ENCODE measurements at places on chromosomes 13 and 19.

- no peak for DNase-seq
Measured at GRCh38 chr13:66068683-66069082, 1161.5 kb downstream of the PCDH9 start.

- DNase-seq: peak; percentile 49
Measured at GRCh38 chr19:5170329-5170745, 170.3 kb downstream of the PTPRS start.

- peak; percentile 66 for DNase-seq
Measured at GRCh38 chr13:72221276-72221962, 354.4 kb upstream of the DACH1 start.

DNA sequence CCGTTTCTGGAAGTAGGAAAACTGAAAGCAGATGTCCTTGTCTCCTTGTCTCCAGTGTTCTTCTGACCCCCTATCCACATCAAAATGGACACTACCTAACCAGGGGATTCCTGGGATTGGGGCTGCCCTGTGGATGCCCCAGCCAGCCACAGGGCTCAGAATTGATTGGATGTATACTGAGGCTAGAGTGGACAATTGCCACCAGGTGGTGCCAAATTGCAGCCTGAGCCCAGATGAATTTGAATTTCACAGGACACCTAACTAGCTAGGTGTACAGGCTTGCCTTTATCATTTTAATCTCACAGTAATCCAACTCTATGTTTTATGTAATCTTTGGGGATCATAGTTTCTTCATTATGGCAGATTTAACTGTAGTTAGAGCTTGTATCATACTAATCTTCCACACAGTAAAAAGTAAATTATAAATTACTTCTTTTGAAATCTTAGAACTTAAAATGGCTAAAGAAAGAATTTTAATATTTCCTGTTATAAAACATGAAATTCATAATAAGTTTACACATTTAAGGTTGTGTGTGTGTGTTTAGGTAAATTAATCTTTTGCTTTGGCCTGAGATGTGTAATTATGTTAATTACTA lies 58.0 kb downstream of the PIBF1 start:
- peak; percentile 67 for DNase-seq

DNA sequence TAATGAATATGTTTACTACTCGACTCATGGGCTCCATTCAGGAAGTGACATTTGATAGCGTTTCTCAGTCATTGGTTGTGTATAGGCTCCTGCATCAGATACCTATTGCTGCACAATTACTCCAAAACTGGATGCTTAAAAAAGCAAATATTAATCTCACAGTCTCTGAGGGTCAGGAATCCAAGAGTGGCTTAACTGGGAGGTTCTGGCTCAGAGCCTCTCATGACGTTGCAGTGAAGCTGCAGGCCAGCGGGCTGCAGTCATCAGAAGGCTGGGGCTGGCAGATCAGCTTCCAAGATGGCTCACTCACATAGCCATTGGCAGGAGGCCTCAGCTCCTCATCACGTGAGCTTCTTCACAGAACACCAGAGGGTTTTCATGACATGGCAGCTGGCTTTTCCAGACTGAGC lies 525.1 kb upstream of the NBEA start:
- DNase-seq: peak; percentile 64

- DNase-seq: peak; percentile 77
Measured at GRCh38 chr19:19488875-19489690, 26.3 kb downstream of the TSSK6 start.

DNA sequence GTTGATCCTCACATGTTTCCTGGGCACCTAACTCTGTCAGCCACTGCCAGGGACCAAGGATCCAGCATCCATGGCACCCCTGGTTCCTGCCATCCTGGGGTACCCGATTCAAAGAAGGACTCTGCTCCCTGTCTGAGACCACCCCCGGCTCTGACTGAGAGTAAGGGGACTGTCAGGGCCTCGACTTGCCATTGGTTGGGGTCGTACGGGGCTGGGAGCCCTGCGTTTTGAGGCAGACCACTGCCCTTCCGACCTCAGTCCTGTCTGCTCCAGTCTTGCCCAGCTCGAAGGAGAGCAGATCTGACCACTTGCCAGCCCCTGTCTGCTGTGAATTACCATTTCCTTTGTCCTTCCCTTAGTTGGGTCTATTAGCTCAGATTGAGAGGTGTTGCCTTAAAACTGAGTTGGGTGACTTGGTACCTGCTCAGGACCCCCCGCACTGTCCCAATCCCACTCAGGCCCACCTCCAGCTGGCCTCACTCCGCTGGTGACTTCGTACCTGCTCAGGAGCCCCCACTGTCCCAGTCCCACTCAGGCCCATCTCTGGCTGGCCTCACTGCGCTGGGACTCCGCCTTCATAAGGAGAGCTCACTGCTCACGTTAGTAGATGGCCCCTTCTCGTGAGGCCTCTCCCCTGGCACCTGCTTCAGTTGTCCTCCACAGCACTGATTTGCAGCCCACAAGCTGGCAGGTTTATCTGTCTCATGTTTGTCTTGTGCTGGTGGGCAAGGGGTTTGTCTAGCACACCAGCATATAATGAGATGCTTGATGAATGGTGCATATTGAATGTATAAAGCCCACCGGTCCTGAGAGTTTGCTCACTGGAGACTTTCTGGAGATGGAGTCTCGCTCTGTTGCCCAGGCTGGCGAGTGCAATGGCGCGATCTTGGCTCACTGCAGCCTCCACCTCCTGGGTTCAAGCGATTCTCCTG lies 3.9 kb downstream of the RPL28 start:
- no peak for DNase-seq

GRCh38 chr13:94112227-94112626 lies 367.3 kb downstream of the DCT start:
- DNase-seq: no peak

DNA sequence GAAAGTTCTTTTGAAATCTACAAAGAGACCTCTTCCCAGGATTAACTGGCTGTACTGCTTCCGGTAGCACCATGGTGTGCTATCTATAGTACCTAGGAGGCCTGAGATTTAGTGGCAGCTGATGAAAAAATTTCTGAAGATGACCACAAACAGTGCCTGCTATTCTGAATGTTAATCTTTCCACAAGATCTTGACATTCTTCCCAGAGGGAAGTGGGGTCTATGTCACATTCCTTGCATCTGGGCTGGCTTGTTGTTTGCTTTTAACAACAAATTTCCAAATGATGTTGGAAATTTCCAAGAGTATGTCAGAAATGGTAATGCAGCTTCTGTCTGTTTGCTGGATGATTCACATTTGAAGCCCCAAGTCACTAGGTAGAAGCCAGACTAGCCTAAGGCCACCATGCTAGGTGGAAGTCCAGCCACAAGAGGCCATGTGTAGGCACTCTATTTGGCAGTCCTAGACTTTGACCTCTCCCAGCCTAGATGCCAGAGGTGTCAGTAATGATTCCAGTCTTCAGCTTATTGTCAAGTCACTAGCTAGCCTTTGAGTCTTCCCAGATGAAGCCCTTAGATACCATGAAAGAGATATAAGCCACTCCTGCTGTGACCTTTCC lies 22.1 kb downstream of the SPART start:
- DNase-seq: no peak

DNA sequence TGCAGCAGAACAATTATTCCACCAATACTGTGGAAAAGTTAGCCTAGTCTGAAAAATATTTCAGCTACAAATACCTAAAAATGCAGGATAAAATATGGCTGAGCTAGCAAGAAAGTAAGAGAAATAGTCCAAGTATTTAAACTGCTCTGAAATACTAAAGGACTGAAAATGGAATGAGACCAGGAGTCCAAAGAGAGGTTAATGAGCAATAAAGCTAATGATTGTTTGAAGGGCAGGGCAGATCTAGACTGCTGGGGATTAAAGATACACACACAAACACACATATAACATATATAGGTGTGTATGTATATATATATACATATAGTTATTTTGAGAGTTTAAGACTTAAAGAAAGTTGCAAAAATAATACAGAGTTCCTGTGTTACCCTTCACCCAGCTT lies 2.6 kb upstream of the CDADC1 start:
- DNase-seq: no peak

- DNase-seq: no peak
Measured at GRCh38 chr13:60282708-60283107, 114.3 kb upstream of the TDRD3 start.

DNA sequence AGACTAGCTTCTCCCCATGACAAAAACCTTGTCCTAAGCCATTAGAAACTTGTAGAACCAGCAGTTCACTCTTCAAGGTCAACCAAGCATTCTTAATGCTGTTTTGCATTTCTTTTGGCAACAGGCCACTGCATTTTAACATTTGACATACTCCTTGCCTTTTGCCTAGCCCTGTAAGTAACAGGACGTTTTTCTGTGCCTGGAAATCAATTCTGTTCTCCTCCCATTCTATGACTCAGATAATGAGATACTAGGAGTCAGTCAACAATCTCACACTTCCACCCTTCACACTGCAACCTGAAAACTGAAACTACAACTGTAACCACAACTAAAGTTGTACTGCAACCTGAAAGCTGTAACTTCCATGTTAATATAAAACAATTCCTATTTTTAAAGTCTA lies 268.7 kb downstream of the MZT1 start:
- no peak for DNase-seq

- no peak for DNase-seq
Measured at GRCh38 chr19:6674868-6675305, 4.9 kb upstream of the TNFSF14 start.

- no peak for DNase-seq
Measured at GRCh38 chr13:113768018-113768905, 9.2 kb downstream of the TMEM255B start.

DNA sequence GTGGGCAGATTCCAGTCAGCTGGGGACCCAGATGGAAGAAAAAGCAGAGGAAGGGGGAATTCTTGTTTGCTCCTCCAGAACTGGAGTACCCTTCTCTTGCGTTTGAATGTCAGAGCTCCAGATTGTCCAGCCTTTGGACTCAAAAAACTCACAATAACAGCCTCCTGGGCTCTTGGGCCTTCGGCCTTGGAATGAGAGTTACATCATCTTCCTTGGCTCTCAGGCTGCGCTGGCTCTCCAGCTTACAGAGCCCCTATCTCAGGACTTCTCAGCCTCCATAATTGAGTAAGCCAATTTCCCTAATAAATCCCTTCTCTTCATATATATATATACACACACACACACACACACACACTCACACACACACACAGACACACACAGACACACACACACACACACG lies 1215.7 kb upstream of the SLC10A2 start:
- no peak for DNase-seq

DNA sequence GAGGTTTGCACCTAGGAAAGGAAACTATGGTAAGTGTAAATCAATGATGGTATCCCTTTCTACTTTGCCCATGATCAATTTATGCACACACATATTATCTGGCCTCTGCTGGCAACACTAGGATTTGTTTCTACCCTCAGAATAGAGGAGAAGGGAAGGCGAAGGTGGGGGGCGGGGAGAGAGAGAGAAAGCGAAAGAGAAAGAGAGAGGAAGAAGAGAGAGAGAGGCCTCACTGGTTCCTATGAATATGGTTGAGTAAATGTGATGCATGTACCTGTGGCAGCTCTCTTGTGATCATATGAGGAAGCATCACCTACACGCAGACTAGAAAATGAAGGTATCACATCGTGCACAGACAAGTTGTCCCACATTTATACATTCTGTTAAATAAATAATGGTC lies 882.0 kb upstream of the SLITRK6 start:
- DNase-seq: no peak

GRCh38 chr13:113002206-113002912 lies 33.3 kb downstream of the MCF2L start:
- DNase-seq: peak; percentile 76

GRCh38 chr13:49297338-49297737 lies 49.6 kb downstream of the CDADC1 start:
- peak; percentile 50 for DNase-seq

- DNase-seq: no peak
Measured at GRCh38 chr13:109630271-109630670, 156.1 kb downstream of the IRS2 start.

GRCh38 chr19:2974342-2975041 lies 2.9 kb upstream of the TLE6 start:
- no peak for DNase-seq

DNA sequence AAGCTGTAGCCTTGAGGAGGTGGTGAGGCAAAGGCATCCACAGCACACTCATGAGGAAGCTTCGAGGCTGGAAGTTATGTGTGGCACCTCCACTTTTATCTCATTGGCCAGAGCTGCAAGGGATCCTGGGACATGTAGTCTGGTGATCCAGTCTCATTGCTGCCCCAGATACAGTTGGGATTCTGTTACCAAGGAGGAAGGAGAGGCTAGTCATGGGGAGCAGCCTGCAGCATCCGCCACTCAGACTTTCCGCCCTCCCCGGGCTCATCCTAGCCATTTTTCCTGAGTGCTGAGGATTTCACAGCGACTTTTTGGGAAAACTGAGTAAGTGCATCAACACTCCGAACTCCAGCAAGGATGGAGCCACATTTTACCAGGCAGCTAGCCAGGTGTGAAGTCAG lies 74.4 kb downstream of the DPF1 start:
- no peak for DNase-seq

DNA sequence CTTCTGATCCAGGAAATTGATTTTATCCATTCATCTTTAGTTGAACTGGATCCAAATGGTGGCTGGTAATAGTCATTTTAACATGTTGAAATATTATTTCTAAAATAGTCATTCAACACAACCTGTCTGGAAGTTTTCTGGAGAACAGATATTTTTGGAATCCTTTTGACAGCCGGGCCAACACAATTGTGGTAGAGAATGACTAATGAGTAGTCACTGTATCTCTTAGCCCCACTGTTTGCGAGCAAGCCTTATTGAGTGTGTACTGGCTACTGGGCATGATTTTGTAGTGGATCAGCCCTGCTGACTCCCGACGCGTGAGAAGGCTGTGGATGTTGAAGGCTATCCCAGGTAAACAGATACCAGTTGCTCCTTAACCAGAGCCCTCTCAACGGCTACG lies 383.4 kb downstream of the ZNF536 start:
- DNase-seq: no peak

DNA sequence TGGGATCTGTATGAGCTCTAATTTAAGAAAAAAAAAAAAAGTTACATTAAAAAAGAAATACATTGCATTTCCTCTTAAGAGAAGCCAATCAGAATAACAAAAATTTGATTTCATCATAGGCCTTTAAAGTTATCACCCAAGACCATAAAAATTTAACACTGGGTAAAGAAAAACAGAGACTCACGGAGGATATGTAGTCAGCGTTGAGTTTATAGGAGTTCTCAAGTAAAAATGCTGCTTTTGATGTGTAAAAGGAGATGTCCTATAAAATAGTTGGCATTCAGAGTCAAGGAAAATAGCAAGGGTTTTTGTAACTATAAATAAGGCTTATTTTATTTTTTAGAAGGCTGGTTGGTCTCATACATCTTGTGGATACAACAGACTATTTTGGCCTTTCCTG lies 191.1 kb downstream of the EFNB2 start:
- DNase-seq: no peak

- no peak for DNase-seq
Measured at GRCh38 chr19:3778899-3779723, 7.1 kb downstream of the MATK start.

- peak; percentile 63 for DNase-seq
Measured at GRCh38 chr19:48400018-48400742, 6.7 kb downstream of the GRIN2D start.

DNA sequence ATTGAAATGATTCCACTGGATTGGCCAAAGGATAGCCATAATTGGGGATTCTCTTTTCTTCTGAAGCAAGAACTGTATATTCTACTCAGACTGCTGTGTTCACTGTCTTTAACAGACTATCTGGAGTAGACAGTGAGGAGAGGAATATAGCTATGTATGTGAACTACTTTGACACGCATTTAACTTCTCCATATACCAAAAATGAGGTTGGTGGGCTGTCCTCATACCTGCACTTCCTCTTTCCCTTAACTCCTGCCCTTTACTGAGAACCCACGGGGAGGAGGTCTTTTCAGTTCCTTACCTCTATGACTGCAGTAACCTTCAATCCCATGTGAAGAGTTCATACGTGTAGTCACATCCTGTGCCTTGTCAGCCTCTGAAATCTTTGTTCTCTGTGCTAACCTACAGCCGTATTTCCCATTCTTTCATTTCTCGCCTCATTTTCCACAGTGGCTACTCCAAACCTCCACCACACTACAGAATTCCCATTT lies 305.8 kb downstream of the MTUS2 start:
- DNase-seq: no peak
